GM12892 (cell line): ENCODE measurements at places on chromosomes 2 and 18.

GRCh38 chr2:191318037-191318728 lies 73.0 kb downstream of the MYO1B start:
- no peak for DNase-seq

- DNase-seq, result no peak
These were observed 77.4 kb downstream of the EML4 start for GRCh38 chr2:42246562-42246961.

- DNase-seq, result no peak
These were observed 148.6 kb upstream of the FIGN start for GRCh38 chr2:163884416-163884815.

DNA sequence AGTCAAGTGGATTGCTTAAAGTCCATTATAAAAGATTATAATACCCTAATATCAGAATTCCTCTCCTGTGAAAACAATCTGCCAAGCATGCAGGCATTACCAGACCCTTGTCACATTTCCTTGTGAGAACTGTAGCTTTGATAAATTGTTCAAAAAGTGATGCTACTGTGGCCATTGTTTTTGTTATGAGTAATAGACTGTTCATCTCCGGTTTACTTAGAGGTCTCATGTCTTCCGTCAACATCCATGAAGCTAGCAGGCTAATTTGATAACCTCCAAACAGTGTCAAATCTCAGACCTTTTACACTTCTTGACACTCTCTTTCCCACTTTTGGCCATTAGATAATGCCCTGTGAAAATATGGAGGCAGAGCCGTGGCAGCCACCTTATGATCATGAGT lies 342.7 kb downstream of the CPS1 start:
- DNase-seq, result no peak

DNA sequence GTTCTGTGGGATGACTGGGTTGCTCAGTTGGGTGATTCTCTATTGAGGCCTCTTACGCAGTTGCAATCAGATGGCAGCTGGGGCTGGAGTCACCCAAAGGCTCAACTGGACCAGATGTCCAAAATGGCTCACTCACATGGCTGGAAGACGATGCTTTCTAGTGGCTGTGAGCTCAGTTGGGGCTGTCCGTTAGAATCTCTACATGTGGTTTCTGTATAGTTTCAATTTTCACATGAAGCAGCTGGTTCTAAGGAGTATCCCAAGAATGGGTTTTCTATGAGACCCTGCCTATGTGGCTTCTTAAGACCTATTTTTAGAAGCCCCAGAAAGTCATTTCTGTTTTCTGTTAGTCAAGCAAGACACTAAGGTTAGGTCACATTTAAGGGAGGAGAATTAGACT lies 4.4 kb downstream of the XRCC5 start:
- peak; percentile 14 for DNase-seq

DNA sequence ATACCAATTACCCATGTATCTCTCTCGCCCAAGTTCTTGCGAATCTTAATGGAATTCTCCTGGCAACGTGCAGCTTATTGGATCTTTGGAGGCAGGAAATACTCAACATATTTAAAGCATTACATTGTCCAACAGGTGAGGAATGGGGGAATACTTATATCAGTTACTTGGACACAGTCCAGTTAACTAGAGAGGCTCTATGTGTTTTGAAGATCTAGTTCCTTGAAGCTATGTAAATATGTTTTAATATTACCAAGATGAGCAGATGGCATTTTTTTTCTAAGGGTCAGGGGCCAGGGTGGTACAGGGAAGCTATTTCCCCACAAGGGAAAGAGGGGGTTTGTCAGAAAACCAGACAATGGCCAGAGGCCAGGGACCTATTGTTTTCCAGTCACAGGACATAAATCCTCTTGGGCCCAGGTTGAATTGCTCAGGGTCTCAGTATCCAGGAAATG lies 26.8 kb upstream of the MC5R start:
- no peak for DNase-seq

GRCh38 chr2:17892770-17893534 lies 14.5 kb downstream of the KCNS3 start:
- DNase-seq, result no peak

GRCh38 chr2:222919841-222920526 lies 59.1 kb downstream of the ACSL3 start:
- no peak for DNase-seq
